NCI-H2081 (cell line): ENCODE measurements at places on chromosomes 16 and 17.

DNA sequence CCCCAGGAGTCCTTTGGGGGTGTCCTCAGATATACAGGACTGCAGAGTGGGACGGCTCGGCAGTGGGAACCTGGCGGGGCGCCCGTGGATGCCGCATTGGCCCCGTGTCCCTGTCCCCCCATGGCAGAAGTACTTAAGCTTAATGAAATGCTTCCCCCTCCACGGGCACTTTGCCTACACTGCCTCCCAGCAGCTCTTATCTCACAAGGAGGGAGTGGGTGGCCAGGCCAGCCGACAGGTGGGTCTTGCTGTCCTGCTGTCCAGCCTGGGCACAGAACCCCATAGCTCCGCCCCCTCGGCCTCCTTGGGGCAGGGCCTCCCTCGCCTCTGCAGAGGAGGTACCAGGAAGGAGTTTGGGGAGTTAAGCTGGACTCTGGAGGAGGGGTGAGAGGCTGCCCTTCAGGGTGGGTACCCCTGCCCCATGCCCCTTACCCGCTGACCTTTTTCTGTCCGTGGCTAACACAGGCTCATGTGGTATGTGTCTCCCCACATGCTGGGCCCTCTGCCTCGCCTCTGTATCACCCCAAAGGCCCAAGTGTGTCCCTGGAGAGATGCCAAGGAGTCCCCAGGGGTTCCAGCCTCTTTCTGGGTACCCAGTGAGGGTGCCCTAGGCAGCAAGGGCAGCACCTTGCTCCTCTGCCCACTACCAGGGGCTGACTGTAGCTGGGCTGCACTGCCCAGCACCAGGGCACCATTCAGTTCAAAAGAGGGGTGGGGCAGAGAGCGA, 8.7 kb downstream of the THRA start:
- no peak for DNase-seq

- DNase-seq, result no peak
Observed at GRCh38 chr16:30459456-30459855, 13.1 kb upstream of the ITGAL start.

- no peak for DNase-seq
Observed at GRCh38 chr17:50767030-50767429, 288 bp downstream of the ANKRD40CL start.

- no peak for DNase-seq
Observed at GRCh38 chr16:68599586-68599985, 45.5 kb upstream of the CDH3 start.
